ENCODE measurements at places on chromosomes 7 and 10. TPM values are rescaled to one million over a fixed set of nuclear protein-coding genes. Genes with fewer than 3 reads are reported as not detected.

COBL gene
- total RNA-seq = 6.3 TPM

CXCL12 gene
- total RNA-seq = 96.9 TPM

TMEM213 gene
- not detected for total RNA-seq

REPIN1 gene
- 65.8 TPM for total RNA-seq

MYO1G gene
- total RNA-seq = 1.5 TPM

COL28A1 gene
- 60.0 TPM for total RNA-seq

KLF14 gene
- total RNA-seq = 1.5 TPM

ADD3 gene
- total RNA-seq = 310 TPM

C10orf67 gene
- total RNA-seq = 0.30 TPM

MMRN2 gene
- total RNA-seq = 59.1 TPM

RPEL1 gene
- total RNA-seq = not detected

PON2 gene
- total RNA-seq = 183 TPM

ZNF438 gene
- 26.5 TPM for total RNA-seq

VSTM4 gene
- 18.2 TPM for total RNA-seq

CFAP46 gene
- not detected for total RNA-seq

IL2RA gene
- 0.42 TPM for total RNA-seq

SSMEM1 gene
- total RNA-seq = not detected

AKR1B1 gene
- 106 TPM for total RNA-seq

OGDHL gene
- total RNA-seq = not detected

IQUB gene
- 2.2 TPM for total RNA-seq

EXOC4 gene
- 70.0 TPM for total RNA-seq

Data from tibial nerve (tissue), 4 donors.